ENCODE measurements at places on chromosomes 2 and 18.

DNA sequence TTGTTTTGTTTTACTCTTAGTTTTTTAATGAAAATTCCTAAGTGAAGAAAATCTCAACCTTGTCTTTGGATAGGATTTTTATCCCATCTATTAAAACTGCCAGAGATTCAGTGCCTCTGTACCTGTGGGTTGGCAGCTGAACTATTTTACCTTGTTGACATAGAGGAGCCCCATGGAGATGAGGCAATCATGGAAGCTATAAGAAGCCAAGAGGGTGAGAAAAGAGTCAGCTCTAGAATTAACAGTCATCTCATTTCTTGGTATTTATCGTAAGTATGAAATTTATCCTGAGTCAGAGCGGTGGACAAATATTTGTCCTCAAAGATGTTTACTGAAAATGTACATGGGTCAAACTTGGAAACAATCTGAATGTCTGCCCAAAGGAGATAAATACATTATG is 35.8 kb upstream of the PGAP1 start:
- no peak for DNase-seq

GRCh38 chr2:109135359-109136197 is 6.6 kb downstream of the SH3RF3 start:
- DNase-seq, result no peak

DNA sequence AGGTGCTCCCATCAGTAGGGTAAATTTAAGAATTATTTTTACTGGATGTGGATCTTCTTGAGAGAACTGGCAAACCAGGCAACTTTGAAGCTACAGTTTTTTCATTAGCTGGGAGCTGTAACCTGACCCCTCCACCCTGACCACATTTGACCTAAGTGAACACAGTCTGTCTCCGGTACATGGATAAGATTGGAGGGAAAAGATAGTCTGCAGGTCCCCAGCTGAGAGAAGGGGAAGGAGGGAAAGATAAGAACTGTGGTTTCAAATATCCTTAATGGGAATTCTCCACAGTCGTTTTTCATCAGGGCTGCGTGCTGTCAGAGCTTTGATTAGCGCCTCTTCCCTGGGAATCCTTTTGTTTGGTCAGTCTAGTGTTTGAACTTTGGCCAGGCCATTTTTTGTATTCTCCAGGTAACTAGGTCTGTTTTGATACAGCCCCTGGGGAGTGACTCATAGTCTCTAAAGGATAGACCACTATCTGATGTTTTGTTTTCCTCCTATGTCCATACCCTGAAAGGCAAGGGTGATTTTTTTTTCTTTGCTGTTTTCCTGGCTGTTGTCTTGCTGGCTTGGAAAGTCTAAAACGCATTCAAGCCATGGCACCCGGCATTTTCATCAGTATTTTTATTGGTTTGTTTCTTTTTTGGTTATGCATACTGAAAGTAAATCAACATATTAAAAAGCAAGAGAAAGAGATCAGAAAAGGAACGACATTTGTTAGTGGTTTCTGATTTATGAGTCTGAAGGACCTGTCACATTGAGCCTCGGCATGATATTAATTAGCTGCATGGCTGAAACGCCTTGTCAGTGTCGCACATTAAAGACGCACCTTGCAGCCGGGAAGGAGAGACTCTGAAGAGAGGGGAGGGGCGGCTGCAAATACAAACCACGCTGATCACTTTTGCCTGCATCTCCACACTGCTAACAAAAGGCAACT is 183.4 kb upstream of the FN1 start:
- DNase-seq, result no peak

GRCh38 chr2:21258082-21258481 is 134.3 kb downstream of the TDRD15 start:
- no peak for DNase-seq

- DNase-seq, result no peak
These were observed 48.0 kb upstream of the RAB1A start for GRCh38 chr2:65177751-65178442.
